Hematopoietic multipotent progenitor cell treated with erythropoietin and hydrocortisone succinate and interleukin-3 and kit ligand, for 8 days (in vitro differentiated cells): ENCODE measurements at places on chromosomes 4 and X.

DNA sequence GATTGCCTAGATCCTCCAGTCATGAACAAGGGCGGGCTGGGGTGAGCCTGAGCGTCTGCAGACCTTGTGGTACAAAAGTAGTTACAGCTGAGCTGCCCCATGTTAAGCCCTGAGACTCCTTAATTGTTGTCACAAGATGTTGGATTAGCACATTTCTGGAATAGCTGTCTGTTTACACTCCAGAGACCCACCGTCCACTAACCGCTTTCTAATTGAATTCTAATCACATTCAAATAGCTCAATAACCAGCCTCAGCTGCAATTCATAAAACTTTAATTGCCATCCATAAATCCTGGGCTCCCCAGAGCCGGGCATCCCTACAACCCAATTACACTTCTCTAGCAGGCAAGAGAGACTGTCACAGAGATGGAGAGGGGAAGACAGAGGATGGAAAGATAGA, 1.6 kb upstream of the GSX2 start:
- DNase-seq = no peak

DNA sequence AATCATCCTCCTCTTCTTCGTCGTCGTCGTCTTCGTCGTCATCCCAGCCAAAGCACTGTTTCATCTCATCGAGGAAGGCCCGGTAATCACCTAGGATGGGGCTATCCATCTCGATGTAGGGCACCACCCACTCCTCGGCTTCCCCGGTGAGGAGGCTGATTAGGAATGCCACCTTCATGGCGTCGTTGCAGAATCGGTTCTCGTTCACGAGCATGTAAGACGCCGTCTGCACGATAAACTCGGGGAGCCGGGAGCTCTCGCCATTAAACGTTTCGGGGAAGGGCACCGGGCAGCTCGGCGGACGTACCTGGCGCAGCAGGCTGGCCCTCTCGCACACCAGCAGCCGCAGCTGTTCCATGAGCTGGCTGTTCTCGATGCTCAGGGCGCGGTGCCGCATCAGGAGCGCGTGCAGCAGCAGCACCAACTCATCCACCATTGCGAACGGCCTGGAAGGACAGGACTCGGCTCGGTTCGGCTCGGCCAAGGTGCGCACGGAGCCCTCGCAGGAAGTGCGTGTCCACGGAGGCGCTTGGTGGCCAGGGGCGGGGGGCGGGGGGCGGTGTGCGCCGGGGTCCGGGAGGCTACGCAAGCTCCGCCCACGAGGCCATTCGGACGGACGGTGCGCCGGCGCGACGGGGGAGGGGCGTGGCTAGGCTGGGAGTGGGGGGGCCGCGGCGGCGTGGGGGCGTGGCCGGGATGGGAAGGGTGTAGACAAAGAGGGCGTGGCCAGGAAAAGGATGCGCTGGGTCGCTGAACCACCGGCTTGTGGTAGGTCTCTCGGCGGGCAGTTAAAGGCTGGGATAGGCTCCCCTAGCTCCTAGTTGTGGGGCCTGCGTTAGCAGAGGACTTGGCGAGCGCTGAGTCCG, at the start of gene LDOC1:
TSS of gene LDOC1 (minus strand) at position 544 of the 866 bp plus-strand sequence. CDS start at position 436, 108 bp downstream.
- DNase-seq = peak; percentile 3

DNA sequence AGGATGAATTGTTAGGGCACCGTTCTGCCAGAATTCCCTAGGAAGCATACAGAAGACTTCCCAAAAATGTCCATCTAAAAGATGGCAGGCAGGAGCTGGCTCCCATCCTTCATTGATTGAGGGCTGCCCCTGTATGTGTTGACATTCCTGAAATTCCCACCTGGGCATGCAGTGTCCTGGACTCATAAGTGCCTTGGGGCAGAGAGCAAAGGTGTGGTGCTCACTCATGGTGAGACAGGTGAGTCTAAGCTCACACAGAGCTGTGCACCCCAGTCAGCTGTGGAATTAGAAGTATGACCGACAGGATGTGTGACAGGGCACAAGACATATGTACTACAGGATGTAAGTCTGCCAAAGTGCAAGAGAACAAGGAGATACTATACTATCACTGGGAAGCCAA, 271.9 kb downstream of the MID1IP1 start:
- DNase-seq = no peak

DNA sequence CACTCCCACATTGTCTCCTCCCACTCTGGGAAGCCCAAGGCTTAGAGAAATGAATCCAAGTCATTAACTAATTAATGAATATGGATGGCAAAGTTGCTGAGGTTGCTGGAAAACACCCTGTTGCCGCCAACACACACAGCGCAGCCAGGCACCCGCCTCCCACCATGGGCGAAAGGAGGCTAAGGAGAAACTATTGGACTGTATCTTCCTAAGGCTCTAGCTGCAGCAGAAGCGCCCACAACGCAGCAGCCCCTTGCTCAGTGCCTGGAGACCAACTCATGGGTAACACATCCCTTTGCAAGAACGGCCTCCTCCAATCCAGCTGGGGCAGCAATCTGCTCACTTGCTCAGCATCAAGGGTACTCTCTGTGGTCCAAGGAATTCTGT, 34.2 kb downstream of the TSC22D3 start:
- no peak for DNase-seq
